ENCODE measurements at places on chromosomes 16 and 17.
A peak's percentile ranks its signal among the peaks of the same experiment; 100 is the strongest.

- DNase-seq, result no peak
Observed at GRCh38 chr16:68757625-68757935, 20.5 kb downstream of the CDH1 start.

DNA sequence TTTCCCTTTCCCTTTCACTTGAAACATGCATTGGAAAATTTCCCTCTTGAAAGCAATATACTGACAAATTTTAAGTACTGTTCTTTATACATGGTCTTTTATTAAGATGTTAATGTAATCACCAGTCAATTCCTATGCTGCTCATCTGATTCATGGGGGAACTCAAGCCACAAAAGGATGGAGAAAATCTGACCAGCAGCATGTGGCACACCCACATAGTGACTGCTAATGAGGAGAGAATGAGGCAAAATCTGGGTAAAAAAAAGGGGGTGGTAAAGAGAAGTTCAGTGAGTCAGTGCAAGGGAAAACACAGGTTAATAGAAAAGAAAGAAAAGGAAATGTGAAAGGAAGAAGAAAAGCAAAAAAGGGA is 11.3 kb downstream of the RFFL start:
- no peak for DNase-seq

GRCh38 chr16:87186446-87186845 is 130.7 kb downstream of the C16orf95 start:
- no peak for DNase-seq

- DNase-seq, result peak; percentile 78
Observed at GRCh38 chr17:80649672-80650330, 105.2 kb downstream of the RPTOR start.

DNA sequence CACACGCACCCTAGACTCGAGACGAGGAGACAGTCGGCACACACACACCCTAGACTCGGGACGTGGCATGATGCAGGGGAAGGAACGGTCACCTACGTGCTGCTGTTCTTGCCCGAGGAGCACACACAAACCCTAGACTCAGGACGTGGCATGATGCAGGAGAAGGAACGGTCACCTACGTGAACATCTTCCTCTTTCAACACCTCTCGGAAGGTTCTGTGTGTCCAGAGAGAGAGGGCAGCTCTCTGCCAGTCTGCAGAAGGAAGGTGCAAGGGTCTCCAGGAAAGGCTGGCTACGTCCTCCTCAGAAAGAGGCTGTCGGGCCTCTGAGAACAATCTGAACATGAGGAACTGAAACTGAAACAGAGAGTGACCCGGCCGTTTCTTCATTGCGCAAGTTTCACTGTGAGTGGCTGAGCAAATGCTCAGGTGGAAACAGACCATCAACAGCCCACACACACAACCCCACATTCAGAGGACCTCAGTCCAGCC is 43.4 kb downstream of the ZNF276 start:
- no peak for DNase-seq

GRCh38 chr17:54494721-54495715 is 405.6 kb upstream of the TOM1L1 start:
- DNase-seq, result peak; percentile 74

DNA sequence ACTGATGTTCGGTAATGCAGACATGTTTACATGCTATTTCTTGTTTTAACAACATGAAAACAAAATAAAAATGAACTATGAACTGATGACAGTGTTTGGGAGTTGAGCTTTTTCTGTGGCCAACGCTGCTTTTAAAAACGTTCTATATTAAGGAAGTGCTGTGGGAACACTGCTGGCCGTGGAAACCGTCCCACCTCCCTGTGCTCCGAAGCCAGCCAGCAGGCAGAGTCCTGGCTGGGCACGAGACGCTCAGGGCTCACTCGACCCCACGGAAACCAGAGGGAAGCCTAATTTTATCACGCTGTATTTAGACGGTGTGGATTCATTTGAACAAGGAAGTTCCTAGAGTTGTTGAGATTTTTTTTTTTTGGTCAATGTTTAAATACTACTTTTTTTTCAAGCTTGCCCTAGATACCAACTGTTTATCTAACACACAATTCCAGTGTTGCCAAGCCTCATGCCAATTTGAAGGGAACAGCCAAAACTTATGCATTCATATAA is 25.8 kb downstream of the ADCY9 start:
- DNase-seq, result no peak

- no peak for DNase-seq
Observed at GRCh38 chr17:59238906-59239305, 18.6 kb downstream of the GDPD1 start.

DNA sequence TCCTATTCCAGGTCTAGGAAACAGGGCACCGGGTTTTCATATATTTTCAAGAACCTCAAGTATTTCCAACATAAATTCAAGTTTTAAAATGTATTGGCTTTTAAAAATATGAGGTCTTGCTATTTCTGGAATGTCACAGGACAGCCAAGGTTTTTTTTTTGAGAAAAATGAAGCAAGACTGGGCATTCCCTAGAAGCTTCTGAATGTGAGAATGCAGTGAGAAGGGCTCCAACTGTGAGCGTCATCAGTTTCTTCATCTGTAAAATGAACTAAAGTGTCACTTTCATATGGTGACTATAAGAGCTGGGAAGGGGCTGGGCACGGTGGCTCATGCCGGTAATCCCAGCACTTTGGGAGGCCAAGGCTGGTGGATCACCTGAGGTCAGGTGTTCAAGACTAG is 455.8 kb upstream of the MAF start:
- no peak for DNase-seq

GRCh38 chr17:75456039-75456416 is 407 bp upstream of the TMEM94 start:
- no peak for DNase-seq

GRCh38 chr16:89749637-89750036 is 28.3 kb downstream of the ZNF276 start:
- DNase-seq, result no peak

GRCh38 chr17:76153640-76154039 is 12.6 kb upstream of the FOXJ1 start:
- DNase-seq, result no peak

DNA sequence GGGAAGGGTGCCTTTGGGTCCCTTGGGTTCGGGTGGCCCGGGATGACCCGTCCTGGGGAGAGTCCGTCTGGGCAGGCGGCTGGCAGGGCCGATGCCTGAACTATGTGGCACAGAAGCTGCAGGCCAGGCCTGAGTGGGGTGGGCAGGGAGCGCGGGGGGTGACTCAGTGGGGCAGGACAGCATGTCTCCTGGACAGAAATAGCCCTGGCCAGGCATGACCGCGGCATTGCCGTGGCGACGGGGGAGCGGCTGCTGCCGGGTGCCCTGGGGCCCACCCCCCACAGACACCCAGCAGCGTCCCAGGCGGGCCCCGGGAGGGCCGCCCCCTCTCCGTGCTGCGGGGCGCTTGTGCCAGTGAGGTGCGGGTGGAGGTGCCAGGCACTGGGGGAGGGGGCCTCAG is 1.8 kb upstream of the C1QTNF8 start:
- DNase-seq, result no peak

DNA sequence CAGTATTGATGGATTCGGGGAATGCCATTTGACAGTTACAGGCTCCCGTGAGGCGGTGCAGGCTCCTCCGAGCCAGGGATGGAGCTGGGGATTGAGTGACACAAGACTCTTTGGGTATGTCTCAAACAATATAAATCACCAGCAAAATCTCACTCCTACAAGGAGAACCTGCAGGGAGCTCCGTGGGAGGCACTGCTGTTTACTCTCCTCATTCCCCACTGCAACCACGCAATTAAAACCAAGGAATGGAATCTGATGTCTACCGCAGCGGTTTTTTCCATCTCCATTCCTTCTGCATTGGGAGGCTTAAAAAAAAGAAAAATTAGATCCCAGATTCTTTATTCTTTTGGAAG is 157.9 kb downstream of the WWOX start:
- DNase-seq, result no peak

- no peak for DNase-seq
Observed at GRCh38 chr16:53711390-53711789, 7.4 kb downstream of the FTO start.

DNA sequence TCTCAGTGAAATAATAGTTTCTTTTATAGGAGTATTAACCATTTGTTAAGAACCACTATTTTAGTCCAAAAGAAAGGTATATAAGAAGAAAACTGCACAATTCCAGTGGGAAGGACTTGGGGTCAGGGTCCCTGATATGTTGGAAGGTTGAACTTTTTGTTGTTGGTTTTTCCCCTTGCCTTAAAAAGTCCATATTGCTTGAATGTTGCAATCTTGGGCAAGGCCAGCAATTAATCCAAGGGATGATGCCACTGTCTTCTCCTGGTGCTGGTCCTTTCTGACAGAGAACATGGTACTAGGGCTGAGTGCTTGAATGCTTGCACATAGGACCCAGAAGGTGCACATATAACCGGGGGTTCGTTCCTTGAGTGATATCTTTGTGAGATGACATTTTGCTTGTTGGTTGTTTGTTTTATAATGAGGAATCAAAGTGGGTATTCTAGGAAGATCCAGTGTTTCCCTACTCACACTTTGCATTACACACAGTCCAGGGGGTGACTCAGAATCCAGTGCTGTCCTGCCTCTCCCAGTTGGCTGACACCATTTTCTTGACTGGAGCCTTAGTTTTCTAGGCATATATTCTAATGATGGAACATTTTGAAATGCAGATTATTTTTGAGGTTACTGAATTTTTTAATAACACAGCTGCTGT is 54.9 kb downstream of the SIAH1 start:
- no peak for DNase-seq

GRCh38 chr16:8644211-8645140 is 23.0 kb downstream of the METTL22 start:
- no peak for DNase-seq

GRCh38 chr17:74803388-74803930 is 27.3 kb upstream of the NAT9 start:
- no peak for DNase-seq

DNA sequence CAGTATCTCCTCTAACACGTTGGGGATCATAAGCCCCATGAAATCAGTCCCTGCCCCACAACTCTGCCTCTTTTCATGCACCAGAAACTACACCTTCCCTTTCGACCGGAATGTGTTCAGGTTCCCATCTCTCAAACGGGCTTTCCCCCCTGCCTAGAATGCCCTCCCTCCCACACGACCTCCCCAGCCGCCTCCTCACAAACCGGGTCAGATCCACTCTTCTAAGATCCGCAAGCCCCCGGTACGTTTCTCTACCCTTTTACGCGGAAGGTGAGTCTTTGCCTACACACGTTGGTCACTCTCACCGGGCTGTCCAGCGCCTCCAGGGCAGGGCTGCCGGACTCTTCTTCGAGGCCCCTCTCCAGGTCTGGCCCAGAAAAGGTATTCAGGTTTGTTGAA is 708 bp downstream of the DHX33 start:
- DNase-seq, result no peak

- DNase-seq, result no peak
Observed at GRCh38 chr17:59149841-59150511, 5.0 kb downstream of the SKA2 start.

DNA sequence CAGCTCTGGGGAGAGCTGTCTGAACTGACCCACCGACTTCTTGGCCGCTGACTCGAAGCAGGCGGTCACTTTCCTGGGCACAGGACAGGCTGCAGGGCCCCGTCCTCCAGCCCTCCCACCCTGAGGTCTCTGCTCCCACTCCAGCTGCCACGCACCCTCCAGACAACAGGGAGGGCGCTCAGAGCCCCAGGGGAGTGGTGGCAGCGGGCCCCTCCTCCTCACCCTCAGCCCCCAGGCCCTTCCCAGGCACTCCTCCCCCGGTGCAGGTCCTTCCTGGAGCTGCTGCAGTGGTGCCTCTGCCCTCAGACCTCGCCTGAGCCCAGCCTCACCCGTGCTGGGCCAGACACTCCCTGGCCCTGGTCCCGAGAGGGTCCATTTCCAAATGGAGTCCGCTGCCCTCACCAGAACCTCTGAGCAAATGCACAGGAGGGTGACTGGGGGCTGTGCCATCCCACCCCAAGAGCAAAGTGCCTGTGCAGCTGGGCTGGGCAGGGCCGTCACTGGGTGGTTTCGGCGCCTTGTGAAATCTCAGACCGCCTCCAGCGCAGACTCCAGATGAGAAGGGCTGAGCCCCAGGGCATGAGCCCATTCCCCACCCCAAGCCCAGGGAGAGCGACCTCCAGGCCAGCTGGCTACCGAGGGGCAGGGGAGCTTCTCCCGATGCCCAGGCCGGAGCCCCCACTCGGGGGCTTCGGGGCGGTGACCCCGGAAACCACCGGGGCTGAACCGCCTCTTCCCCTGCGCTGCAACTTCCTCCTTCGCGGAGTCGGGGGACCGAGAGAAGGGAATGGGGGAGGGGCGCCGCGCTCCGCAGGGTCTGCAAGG is 717 bp downstream of the CYBA start:
- DNase-seq, result peak; percentile 53

- no peak for DNase-seq
Observed at GRCh38 chr17:55605705-55606487, 94.6 kb upstream of the SMIM36 start.

- DNase-seq, result no peak
Observed at GRCh38 chr16:81808933-81809480, 29.9 kb downstream of the PLCG2 start.

GRCh38 chr17:80861892-80862291 is 129.7 kb upstream of the CHMP6 start:
- no peak for DNase-seq

DNA sequence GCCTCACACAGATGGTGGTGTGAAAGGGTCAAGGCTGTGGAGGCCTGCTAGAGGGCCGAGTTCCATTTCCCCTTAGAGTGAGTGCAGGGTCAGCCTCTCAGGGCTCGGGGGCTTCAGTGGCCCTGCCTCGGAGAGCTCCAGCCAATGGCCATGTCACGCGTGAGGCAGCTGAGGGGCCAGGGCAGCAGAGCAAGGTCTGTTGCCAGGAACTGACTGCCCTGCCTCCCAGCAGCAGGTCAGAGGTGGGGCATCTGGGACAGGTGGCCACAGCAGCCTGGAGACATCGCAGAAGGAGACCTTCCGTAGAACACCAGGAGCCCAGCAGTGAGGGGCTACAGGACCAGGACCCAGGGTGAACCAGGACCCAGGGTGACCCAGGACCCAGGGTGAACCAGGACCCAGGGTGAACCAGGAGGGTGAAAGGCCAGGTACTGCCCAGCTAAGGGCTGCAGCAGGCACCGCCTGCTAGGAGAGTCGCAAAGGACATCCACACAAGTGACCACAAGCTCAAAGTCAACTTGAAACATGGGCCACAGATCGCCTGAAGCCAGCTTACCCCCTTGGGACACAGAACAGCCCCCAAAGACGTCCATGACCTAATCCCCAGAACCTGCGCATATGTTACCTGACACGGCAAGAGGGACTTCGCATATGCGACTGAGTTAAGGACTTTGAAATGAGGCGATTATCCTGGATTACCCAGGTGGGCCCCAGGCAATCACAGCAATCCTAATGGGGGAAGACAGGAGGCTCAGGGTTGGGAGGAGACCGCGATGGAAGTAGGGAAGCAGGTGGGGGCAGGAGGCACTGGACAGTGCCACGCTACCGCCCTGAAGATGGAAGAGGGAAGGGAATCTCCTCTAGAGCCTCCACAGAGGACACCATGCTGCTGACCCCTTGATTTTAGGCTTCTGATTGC is 4.8 kb upstream of the MEAK7 start:
- DNase-seq, result no peak
